ENCODE measurements at places on chromosomes 4 and X.

- no peak for DNase-seq
Measured at GRCh38 chr4:72809208-72809607, 240.2 kb upstream of the ADAMTS3 start.

DNA sequence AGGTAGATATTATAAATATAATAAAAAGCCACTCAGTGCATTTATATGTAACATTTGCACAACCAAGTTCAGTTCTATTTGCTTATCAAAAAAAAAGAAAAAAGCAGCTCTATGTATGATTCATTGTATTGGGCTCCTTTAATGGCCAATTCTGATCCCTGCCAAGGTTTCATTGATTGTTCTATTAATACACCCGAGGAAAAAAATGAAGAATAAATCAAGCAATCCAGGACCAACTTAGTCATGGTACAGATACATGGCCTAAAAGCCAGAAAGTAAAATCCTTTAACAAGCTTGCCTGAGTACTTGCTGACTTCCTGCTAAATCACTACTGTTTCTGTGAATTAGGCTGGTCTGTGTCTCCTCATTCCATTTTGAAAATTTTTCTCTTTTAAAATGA lies 77.6 kb upstream of the PCDH7 start:
- DNase-seq, result no peak

GRCh38 chr4:182367153-182367552 lies 124.0 kb downstream of the TENM3 start:
- DNase-seq, result no peak

- DNase-seq, result no peak
Measured at GRCh38 chr4:51831133-51831532, 11.8 kb upstream of the DCUN1D4 start.

- no peak for DNase-seq
Measured at GRCh38 chr4:17301266-17301665, 210.6 kb downstream of the QDPR start.

GRCh38 chrX:150688911-150689451 lies 4.2 kb upstream of the MTMR1 start:
- no peak for DNase-seq

DNA sequence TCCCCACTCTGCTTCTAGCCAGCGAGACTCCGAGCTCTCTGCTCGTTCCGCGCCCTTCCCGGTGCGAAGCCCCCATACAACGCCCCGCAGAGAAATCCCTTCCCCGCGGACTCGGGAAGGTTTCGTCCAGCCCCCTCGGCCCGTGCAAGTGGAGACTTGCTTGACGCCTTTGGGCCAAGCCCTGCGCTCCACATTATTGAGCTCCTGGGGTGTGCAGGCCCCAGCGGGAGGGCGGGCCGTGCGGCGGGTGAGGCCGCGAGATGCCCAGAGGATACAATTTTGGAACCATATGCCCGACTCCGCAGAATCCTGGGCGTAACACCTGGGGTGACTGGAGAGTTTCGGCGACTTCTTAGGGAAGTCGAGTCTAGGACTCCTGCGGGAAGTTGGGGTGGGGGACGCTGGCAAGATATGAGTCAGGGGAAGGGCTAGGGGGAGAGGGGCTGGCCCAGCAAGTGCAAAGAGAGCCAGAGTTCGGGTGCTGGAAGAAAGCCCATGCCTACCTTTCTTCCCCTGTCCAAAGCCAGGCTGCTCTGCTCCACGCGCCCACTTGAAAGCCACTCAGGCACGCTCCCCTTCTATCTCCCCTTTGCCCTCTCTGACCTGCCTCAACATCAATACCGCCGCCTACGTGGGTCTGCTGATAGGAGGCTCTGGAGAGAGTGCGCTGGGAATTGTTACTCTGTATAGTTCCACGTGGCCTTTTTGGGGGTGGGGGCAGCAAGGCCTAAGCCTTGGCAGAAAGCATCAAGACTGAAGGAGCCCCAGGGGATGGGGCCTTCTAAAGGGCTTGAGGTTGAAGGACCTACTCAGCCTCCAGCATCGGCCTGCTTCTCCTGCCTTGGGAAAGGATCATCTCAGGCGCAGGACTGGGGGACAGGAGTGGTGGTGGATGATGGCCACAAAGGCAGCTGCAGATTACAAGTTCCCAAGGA lies 1.2 kb upstream of the ELF4 start:
- DNase-seq, result no peak

All from activated CD8-positive, alpha-beta memory T cell treated with anti-CD3 and anti-CD28 coated beads for 1 hour (primary cell).